Urothelium cell line (cell line): ENCODE measurements at places on chromosomes 2 and 18.

DNA sequence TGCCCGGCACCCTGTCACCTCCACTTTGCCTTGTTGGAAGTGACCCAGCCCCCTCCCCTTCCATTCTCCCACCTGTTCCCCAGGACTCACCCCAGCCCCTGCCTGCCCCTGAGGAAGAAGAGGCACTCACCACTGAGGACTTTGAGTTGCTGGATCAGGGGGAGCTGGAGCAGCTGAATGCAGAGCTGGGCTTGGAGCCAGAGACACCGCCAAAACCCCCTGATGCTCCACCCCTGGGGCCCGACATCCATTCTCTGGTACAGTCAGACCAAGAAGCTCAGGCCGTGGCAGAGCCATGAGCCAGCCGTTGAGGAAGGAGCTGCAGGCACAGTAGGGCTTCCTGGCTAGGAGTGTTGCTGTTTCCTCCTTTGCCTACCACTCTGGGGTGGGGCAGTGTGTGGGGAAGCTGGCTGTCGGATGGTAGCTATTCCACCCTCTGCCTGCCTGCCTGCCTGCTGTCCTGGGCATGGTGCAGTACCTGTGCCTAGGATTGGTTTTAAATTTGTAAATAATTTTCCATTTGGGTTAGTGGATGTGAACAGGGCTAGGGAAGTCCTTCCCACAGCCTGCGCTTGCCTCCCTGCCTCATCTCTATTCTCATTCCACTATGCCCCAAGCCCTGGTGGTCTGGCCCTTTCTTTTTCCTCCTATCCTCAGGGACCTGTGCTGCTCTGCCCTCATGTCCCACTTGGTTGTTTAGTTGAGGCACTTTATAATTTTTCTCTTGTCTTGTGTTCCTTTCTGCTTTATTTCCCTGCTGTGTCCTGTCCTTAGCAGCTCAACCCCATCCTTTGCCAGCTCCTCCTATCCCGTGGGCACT lies 4.5 kb downstream of the RETREG2 start:
- no peak for DNase-seq

DNA sequence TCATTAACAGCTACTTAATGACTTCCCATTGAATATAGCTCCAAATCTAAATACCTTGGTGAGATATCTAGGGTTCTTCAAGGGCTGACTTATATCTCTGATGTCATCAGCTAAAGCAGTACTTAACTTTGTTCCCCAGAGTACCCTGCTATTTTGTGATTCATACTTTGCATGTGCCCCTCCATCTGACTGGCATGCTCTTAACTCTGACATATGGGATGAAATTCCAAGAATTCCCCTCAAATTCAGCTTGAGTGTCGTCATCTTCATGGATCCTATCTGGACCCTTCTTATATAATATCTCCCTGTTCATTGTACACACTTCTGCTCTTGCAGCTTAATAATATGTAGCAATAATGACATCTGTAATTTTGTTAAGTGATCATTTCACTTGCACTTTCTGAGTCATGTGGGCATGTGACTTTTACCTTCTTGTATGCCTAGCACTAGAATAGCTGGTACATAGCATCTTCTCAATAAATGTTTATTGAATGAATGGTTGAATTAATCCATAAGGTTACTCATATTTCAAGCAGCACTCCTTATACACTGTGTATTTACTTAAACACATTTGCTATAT lies 172.9 kb downstream of the WDR7 start:
- no peak for DNase-seq

DNA sequence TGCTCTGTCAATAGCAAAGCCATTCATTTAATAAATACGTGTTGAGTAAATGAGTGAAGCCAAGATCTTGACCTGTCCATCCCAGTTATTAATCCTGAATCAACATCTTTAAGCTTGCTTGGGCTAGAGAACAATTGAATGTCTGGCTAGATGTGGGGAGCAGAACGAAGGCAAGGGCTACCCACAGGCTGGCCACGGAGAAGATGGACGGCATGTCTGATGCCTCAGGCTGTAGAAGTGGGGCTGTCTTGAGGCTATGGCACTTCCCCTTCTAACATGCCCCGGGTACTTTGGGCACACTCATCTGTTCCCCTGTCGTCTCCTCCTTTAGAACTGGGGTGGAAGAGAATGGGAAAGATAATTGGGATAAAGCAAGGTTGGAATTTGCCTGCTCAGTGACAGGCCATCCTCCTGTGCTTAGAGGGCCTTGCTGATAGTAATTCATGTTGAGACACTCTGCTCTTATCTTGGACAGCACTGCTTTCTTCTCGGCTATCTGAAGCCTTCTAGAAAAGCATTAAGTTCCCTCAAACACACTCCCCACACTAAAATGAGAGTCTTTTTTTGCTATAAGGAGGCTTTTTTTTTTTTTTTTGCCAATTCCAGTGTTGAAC lies 225.7 kb downstream of the MREG start:
- no peak for DNase-seq

DNA sequence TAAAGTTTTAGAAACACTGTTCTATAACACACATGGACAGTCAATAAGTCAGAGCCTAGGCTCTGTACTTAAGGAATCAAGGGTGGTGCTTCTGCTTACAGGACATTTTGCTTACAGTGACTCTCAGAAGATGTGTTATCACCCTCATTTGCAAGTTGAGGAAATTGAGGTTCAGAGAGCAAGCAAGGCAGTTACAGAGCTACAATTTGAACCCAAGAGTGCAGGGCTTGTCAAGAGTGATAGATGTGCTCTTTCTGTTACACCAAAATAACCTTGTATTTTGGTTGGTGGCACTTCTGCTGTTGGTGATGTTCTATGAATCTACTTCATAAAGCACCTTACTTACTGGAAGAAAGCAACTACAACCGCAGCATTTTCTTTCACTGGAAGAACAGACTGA lies 170.2 kb downstream of the THADA start:
- DNase-seq: no peak

- DNase-seq: no peak
Observed at GRCh38 chr2:74447230-74447999, 5.7 kb upstream of the RTKN start.

- DNase-seq: no peak
Observed at GRCh38 chr18:31134988-31135529, 27.6 kb downstream of the DSC1 start.

- no peak for DNase-seq
Observed at GRCh38 chr18:68847219-68847837, 49.4 kb downstream of the CCDC102B start.

- no peak for DNase-seq
Observed at GRCh38 chr2:58938988-58939387, 697.9 kb upstream of the FANCL start.

DNA sequence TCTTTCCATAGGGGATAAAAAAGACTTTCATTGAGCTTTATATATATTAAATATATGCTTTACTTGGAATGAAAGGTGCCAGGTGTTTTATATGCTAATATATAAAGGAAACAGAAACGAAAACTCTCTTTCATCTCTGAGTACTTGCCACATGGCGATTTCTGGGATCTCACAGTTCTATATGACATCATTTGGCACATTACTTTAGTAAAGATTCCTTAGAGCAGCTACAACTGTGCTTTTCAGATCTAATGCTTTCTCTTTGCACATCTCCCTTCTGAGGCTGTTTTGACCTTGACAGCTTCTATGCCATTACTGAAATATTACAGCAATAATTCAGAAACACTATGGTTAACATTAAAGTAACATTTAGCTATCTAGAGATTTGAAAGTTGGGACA lies 1082.9 kb upstream of the CDH2 start:
- DNase-seq: no peak

- no peak for DNase-seq
Observed at GRCh38 chr2:189602233-189602632, 21.6 kb upstream of the SLC40A1 start.

GRCh38 chr2:107305966-107306365 lies 420.0 kb upstream of the ST6GAL2 start:
- no peak for DNase-seq

GRCh38 chr2:26324903-26325302 lies 21.0 kb upstream of the SELENOI start:
- no peak for DNase-seq

- no peak for DNase-seq
Observed at GRCh38 chr2:165079432-165079831, 124.1 kb upstream of the SLC38A11 start.

DNA sequence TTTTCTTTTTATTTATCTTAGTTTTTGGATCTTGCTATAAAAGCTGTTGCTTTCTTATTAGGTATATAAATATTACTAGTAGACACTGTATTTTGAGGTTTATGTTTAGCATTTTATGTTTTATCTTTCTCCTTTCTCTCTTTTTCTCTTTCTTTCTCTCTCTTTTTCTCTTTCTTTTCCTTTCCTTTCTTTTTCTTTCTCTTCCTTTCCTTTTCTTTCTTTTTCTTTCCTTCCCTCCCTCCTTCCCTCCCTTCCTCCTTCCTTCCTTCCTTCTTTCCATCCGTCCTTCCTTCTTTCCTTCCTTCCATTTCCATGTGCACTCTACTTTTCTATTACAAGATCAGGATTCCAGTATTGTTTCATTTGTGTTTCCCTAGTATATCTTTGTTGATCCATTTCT lies 814.8 kb downstream of the KCNJ3 start:
- DNase-seq: no peak

DNA sequence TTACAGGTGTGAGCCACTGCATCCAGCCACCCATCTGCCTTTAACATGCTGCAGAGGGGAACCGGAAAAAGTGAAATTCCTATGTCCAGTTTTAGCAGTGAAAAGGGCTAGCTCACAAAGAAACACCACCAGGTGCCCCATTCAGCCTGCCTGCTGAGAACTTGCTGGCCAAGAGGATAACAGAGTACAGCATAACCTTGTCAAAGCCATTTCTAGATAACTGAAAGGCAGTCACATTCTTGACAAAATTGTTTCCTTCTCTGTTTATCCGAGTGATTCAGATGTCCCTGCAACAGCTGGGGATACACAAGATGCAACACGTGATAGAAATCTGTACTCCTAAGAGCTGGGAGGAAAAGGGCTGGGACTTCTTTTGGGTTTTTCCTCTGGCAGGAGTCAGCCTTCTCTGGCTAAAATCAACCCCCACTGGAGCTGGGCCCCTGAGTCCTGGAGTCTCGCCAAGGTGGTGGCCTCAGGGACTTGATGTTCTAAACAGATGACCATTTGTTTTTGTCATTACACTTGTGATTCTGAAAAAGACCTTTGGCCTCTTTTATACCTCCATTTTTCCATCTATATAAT lies 505.4 kb downstream of the BCL11A start:
- no peak for DNase-seq

DNA sequence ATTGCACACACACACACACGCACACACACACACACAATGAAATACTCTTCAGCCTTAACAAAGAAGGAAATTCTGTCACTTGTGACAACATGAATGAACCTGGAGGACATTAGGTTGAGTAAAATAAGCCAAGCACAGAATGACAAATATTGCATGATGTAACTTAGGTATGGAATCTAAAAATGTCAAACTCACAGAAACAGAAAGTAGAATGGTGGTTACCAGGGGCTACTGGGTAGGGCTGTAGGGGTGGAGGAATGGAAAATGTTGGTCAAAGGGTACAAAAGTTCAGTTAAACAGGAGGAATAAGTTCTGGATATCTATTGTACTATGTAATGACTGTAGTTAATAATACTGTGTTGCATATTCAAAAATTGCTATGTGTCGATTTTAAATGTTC lies 29.5 kb downstream of the SCN2A start:
- no peak for DNase-seq

- peak; percentile 52 for DNase-seq
Observed at GRCh38 chr2:36507408-36507812, 90.6 kb downstream of the FEZ2 start.

DNA sequence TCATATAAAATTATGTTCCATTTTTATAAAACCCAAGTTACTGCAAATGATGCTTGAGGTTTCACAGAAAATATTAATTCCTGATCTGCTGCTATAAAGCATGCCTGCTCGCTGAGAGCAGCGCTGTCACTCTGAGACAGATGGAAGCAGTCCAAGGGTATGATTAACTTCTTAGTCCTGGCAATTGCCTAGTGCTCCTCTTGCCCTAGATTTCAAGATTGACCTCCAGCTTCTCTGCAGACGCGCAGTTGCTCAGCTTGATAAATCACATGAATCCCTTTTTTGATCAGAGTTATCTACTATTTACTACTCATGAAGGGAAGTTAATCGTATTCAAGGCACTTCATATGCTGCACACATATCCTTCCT lies 154.6 kb upstream of the REV1 start:
- no peak for DNase-seq

DNA sequence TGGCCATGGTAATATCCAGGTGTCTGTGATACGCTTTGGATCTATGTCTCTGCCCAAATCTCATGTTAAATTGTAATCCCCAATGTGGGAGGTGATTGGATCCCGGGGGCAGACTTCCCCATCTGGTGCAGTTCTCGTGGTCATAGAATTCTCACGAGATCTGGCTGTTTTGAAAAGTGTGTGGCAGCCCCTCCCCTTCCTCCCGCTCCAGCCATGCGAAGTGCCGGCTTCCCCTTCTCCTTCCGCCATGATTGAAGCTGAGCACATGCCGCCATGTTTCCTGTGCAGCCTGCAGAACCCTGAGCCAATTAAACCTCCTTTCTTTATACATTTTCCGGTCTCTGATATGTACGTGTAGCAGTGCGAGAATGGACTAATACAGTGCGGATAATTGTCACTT lies 42.5 kb downstream of the GPC1 start:
- no peak for DNase-seq

DNA sequence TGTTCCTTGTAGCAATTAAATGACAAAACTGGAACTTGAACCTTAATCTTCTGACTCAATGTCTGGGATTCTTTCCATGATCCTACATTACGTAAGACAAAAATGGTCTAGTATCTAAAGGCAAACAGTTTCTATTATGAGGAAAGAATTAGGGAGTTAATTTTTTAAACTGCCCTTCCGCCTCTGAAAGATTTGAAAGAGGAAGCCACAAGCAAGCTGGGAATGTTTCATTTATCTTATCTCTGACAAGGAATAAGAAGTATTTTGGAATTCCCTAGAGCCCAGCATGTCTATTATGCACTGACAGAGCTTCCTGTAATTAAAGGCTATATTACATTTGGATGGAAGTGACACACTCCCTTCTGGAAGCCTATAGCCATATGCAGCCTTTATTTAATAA lies 558.8 kb upstream of the CDH2 start:
- DNase-seq: no peak

GRCh38 chr2:175054340-175054739 lies 49.2 kb upstream of the CHN1 start:
- no peak for DNase-seq

DNA sequence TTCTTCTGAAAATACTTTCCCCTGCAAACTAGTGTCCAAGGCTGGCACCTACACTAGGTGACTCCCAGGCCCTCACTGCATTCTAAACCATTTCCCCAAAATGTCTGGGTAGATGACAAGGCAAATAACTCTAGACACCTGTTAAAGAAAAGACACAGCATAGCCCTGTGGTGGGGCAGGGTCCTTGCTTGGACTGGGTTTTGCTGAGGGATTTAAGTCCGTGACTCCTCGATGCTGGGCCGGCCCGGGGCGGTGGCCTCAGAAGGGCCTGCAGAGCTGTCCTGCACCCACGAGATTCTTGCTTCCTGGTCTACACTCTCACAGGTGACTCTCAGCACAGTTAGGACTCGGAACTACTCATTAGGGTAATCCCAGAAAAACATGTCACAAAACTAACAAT lies 55.2 kb downstream of the MBP start:
- no peak for DNase-seq
